ENCODE measurements at places on chromosomes 4 and X. TPM values are rescaled to one million over a fixed set of nuclear protein-coding genes. Genes with fewer than 3 reads are reported as not detected.

DNA sequence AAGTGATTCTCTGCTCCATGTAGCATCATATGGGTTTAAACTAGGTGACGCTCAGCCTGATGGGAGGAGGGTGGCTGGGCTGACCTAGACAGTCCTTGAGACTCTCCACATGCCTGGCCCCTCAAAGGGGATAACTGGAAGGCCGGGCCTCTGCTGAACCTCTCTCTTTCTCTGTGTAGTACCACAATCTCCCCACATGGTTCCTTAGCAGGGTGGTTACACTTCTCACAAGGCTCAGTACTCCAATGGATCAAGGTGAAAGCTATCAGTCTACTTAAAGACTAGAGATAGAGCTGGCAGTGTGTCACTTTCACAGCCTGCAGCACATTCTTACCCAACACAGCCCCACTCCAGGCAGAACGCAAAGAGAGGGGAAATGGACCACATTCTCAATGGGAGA lies 80.4 kb downstream of the LDB2 start:
- no peak for DNase-seq

DNA sequence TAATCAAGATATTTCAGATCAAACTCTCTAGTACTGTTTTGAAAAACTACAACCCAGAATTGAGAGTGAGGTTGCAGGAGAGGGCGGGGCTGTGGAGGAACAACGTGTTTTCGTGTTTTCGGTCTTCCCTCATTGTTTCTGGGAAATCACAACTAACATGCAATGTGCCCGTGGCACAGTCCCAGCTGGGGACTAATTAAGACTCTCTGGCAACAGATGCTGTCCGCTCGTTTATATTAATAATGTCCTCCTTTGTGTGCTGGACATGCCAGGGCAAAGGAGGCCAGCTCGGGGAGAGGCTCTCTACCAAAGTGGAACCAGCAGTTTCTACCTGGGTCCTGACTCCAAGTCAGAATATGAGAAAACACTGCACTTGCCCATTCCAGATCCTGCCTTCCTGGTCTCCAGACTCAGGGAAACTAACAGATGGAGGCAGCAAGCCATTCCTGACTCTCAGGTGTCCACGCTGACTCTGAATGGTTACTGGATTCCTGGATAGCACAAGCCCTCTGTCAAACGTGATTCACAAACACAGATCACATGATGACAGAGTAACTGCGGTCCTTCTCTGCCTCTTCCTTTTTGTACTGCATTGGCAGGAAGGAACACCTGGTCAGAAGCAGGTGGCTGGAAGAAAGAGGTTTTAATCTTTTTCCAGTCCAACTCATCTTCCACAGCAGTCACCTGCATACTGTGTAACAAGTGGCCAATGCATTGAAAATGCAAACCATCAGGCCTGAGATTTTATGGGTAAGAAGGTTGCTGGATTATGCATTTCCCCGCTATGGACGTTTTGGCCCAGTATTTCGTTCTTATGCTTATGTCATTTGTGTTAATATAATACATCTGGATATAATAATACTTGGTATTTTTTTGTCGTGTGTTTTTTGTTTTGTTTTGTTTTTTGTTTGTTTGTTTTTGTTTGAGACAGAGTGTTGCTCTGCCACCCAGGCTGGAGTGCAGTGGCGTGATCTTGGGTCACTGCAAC lies 65.0 kb downstream of the COQ2 start:
- peak; percentile 74 for DNase-seq

DNA sequence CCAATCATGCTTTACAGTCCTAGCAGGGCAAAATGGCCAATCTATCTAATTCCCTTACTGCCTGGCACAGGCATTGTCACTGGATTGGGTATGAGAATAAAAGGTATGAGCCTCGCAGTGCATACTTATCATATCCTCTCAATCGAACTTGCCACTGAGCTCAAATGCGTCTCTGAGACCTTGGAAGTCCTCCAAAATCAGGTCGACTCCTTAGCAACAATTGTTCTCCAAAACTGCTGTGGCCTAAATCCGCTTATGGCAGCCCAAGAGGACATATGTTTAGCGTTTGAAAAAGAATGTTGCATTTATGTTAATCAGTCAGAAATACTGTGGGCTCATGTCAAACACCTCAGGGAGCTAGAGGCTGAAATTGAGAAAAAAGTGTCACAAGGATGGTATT lies 69.7 kb downstream of the SPIN4 start:
- DNase-seq = no peak

- no peak for DNase-seq
These were observed 252.7 kb downstream of the CENPC start for GRCh38 chr4:67292636-67293035.

GRCh38 chr4:38151873-38152272 lies 191.7 kb downstream of the PTTG2 start:
- no peak for DNase-seq

GRCh38 chr4:99857307-99857706 lies 36.9 kb downstream of the LAMTOR3 start:
- DNase-seq = no peak

Gene HTR2C
- polyA plus RNA-seq = not detected

Gene SPANXA1
- not detected for polyA plus RNA-seq

Gene CFI
- polyA plus RNA-seq = not detected

Gene C1GALT1C1
- polyA plus RNA-seq = 12.2 TPM

Gene RNF212
- polyA plus RNA-seq = 0.37 TPM

All from foreskin keratinocyte (primary cell).